ENCODE measurements at places on chromosomes 2 and 18. TPM values are rescaled to one million over a fixed set of nuclear protein-coding genes. Genes with fewer than 3 reads are reported as not detected.

LYPD6B gene
- 0.07 TPM for total RNA-seq

AP1S3 gene
- 38.7 TPM for total RNA-seq

DYSF gene
- total RNA-seq: 0.75 TPM

ACVR1C gene
- 0.01 TPM for total RNA-seq

KLHL30 gene
- 0.27 TPM for total RNA-seq

SRD5A2 gene
- 0.02 TPM for total RNA-seq

DPYSL5 gene
- 3.7 TPM for total RNA-seq

RSAD2 gene
- 0.19 TPM for total RNA-seq

MAP2 gene
- 1.2 TPM for total RNA-seq

NFATC1 gene
- 4.7 TPM for total RNA-seq

TUBA3E gene
- total RNA-seq: 6.3 TPM

KCNJ3 gene
- not detected for total RNA-seq

SLC23A3 gene
- 0.75 TPM for total RNA-seq

SERPINB4 gene
- total RNA-seq: 0.14 TPM

Measured in A549 treated with dexamethasone at 1 μM for 4 hours (cell line).